ENCODE measurements at places on chromosomes 16 and 17. TPM values are rescaled to one million over a fixed set of nuclear protein-coding genes. Genes with fewer than 3 reads are reported as not detected.
A peak's percentile ranks its signal among the peaks of the same experiment; 100 is the strongest.

Gene DHRS7C
- total RNA-seq = not detected

Gene SGCA
- 0.49 TPM for total RNA-seq

Gene RASD1
- total RNA-seq = 12.9 TPM

Gene SLC13A2
- not detected for total RNA-seq

Gene GLTPD2
- not detected for total RNA-seq

GRCh38 chr17:79465681-79466025 is 145.2 kb downstream of the RBFOX3 start:
- no peaks in the 10 kb centered on the region for H3K4me1 ChIP-seq
- no peak overlapping the region for H3K4me3 ChIP-seq
- H3K36me3 ChIP-seq = no peaks in the 10 kb centered on the region
- DNase-seq = no peak

DNA sequence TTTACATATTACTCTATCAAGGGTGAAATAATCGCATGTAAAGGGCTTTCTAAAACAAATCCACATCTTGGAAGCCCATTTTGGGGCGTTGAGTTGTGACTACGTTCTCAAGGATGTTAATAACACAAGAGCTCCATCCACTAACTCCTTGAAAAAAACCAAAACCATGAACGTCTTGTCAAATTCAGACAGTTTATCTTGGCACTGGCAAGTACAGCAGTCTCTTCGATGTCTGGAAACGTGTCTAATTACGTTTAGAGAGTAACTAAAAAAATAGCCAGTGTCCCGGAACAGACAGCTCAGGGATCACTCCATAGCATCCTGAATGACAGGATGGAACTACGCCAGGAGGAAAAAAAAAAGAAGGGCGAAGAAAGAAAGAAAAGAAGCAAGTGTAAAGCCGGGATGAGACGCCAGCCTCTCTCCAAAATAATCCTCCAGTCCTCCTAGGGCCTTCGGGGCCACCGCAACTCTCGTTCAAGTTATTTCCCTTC is 954 bp downstream of the MYO1D start:
- H3K27me3 ChIP-seq = peaks cover 18% of the 10 kb centered on the region
- H3K4me3 ChIP-seq = peak overlapping the region; percentile 92
- peak overlapping the region; percentile 75 for H3K27ac ChIP-seq
- no peaks in the 10 kb centered on the region for H3K36me3 ChIP-seq
- no peak for DNase-seq
- H3K4me1 ChIP-seq = peaks cover 15% of the 10 kb centered on the region

DNA sequence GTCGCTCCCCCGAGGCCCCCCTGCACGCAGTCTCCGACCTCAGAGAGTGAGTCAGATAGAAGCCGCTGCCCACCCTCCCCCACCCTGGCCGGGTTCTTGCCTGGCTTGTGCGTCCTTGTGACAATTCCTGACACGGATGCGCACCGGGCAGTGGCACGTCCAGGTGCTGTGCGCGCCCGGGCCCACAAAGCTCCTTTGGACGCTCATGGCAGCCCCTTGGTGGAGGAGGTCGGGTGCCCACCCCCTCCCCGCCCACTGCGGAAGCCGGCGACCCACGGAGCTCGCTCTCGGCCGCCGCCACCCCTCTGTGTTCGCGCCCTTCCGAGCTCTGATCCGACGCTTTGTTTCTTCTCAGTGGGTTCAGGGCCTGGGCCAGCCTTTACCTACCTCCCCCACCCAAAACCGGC is 662 bp upstream of the TUBB3 start:
- H3K4me1 ChIP-seq = peaks cover 12% of the 10 kb centered on the region
- peaks cover 29% of the 10 kb centered on the region for H3K27me3 ChIP-seq
- no peak for DNase-seq
- no peaks in the 10 kb centered on the region for H3K36me3 ChIP-seq

DNA sequence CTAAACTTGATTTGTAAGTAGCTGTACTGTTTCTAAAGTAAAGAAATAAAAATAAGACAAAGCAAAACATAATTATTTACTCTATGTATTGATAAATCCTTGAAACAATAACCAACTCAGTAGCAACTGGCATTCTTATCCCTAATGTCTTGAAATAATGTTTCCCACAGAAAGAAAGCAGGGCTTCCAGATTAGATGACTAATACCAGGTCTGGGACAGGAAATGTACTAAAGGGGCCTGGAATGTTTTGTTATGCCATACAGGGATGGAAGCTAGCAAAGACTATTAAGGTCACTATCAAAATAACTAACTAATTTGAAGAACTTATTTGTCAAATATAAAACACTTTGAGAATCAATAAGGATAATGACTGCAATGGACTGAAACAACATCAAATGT is 82.1 kb downstream of the CFDP1 start:
- DNase-seq = no peak
- H3K4me1 ChIP-seq = no peaks in the 10 kb centered on the region
- H3K36me3 ChIP-seq = peaks cover 5% of the 10 kb centered on the region
- H3K4me3 ChIP-seq = no peak overlapping the region
- H3K27ac ChIP-seq = no peak overlapping the region
- no peaks in the 10 kb centered on the region for H3K27me3 ChIP-seq

GRCh38 chr16:86604436-86605193 is 26.3 kb downstream of the FOXL1 start:
- peak; percentile 43 for DNase-seq
- H3K27me3 ChIP-seq = peaks cover 8% of the 10 kb centered on the region
- peak overlapping the region; percentile 83 for H3K4me3 ChIP-seq
- H3K27ac ChIP-seq = peak overlapping the region; percentile 6
- H3K36me3 ChIP-seq = no peaks in the 10 kb centered on the region
- peaks cover 12% of the 10 kb centered on the region for H3K4me1 ChIP-seq

GRCh38 chr16:85994492-85995490 is 95.8 kb downstream of the IRF8 start:
- H3K4me1 ChIP-seq = peaks cover 45% of the 10 kb centered on the region
- H3K36me3 ChIP-seq = peaks cover 5% of the 10 kb centered on the region
- H3K27me3 ChIP-seq = no peaks in the 10 kb centered on the region
- H3K4me3 ChIP-seq = no peak overlapping the region

GRCh38 chr16:86783636-86784626 is 205.6 kb downstream of the FOXL1 start:
- H3K27me3 ChIP-seq = peaks cover 5% of the 10 kb centered on the region
- DNase-seq = no peak
- H3K36me3 ChIP-seq = no peaks in the 10 kb centered on the region
- H3K4me3 ChIP-seq = no peak overlapping the region

- H3K4me3 ChIP-seq = no peak overlapping the region
- no peak for DNase-seq
- H3K36me3 ChIP-seq = no peaks in the 10 kb centered on the region
- no peaks in the 10 kb centered on the region for H3K4me1 ChIP-seq
Observed at GRCh38 chr16:2499454-2499853, 14.3 kb upstream of the ATP6V0C start.

DNA sequence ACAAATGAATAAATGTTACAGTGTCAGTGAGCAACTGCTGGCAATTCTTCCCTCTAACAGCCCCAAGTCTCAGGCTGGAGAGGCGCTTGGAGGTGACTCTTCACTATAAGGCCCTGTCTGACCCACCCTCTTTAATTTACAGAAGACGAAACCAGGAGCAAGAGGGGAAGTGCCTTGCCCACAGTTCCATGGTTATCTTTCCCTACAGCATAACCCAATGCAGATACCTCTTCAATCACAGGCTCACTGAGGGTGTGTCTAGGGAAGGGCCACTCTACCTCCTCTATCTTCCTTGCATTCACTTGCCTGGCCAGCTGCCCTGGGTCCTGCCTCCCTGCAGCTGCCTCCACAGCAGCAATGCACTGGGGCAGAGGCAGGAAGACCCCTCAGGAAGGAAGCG is 9.6 kb upstream of the N4BP1 start:
- DNase-seq = no peak
- H3K4me1 ChIP-seq = peaks cover 66% of the 10 kb centered on the region
- no peak overlapping the region for H3K27ac ChIP-seq
- no peak overlapping the region for H3K4me3 ChIP-seq
- no peaks in the 10 kb centered on the region for H3K36me3 ChIP-seq

DNA sequence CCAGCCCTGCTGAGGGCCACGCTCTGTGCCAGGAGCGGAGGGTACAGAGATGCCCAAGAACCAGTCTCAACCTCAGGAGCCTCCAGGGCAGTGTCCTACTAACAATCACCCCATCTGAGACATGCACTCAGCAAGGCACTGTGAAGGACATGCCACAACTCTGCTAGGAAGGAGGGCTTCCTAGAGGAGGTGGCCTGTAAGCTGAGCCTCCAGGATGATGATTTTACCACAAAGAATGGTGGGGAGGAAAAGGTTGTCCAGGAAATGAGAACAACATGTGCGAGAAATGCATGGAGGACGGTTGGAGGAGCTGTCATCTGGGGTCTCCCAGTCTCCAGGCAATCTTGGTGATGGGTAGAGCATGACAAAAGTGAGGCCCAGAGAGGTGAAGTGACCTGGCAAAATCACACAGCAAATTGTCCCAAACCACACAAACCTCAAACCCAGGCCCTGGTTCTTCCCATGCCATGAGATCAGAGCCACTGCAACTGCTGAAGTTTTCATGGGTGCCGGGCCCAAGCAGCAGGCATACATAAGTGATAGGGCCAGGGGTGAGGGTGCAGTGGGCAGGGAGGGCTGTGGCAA is 30.5 kb downstream of the CNGB1 start:
- no peaks in the 10 kb centered on the region for H3K36me3 ChIP-seq
- DNase-seq = no peak
- H3K4me3 ChIP-seq = no peak overlapping the region
- H3K4me1 ChIP-seq = no peaks in the 10 kb centered on the region
- no peak overlapping the region for H3K27ac ChIP-seq

DNA sequence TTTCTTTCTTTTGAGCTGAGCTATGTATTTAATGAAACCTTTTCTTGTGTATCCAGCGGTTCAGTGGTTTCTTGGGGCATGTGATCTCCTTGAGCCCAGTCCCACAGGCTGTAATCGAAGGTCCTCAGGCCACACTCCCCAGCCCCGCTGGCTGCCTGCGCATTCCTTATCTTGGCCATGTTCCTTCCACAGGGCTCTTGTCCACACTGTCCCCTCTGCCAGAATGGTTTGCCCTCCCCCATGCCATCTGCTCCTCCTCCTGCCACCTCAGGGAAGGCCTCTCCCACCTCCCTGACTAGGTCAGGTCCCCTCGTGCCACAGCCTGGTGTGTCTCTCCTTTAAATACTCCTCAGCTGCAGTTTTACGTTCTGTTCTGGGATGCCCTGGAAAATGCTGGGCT is 12.1 kb upstream of the NLRC5 start:
- no peak overlapping the region for H3K27ac ChIP-seq
- DNase-seq = no peak
- H3K27me3 ChIP-seq = no peaks in the 10 kb centered on the region

DNA sequence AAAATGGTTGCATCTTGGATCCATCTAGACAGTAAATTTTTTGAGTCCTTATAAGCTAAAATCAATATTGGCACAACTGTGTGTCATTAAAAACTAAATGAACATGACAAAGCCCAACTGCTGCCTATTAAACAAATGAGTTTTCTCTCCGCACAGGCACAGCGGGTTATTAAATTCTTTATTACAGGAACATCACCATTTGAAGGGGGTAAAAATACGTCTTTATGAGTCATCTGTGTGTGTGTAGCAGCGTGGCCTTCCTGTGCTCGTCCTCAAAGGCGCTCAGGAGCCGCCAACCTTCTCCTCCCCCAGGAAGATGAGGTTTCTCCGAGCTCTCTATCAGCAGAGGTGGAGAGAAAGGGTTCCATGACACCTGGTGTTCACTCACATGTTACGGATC is 62.6 kb upstream of the SDK2 start:
- DNase-seq = no peak
- peaks cover 7% of the 10 kb centered on the region for H3K4me1 ChIP-seq
- peaks cover 6% of the 10 kb centered on the region for H3K27me3 ChIP-seq
- no peaks in the 10 kb centered on the region for H3K36me3 ChIP-seq
- H3K4me3 ChIP-seq = no peak overlapping the region

DNA sequence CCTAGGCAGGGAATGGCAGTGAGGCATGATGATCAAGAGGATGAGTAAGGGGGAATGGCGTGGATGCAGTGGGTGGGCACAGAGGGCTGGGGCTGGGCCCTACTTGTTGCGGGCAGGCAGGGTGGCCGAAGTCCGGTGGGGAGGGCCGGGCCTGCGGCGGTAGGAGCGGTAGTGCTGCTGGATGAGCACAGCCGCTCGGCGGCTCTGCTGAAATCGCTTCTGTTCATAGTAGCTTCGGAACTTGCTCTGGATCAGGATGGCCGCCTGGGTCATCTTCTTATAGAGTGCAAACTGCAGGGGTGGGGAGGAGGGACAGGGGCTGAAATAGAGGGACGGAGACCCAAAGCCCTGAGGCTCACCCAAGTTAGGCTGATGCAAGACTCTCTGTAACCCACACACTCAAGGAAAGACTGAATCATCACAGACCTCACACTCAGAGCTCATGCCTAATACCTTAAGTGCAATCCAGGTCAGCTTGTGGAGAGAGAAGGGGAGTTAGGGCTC is 1.5 kb upstream of the SPAG7 start:
- H3K27me3 ChIP-seq = no peaks in the 10 kb centered on the region
- no peak overlapping the region for H3K27ac ChIP-seq
- H3K4me3 ChIP-seq = no peak overlapping the region
- no peak for DNase-seq
- peaks cover 43% of the 10 kb centered on the region for H3K36me3 ChIP-seq

DNA sequence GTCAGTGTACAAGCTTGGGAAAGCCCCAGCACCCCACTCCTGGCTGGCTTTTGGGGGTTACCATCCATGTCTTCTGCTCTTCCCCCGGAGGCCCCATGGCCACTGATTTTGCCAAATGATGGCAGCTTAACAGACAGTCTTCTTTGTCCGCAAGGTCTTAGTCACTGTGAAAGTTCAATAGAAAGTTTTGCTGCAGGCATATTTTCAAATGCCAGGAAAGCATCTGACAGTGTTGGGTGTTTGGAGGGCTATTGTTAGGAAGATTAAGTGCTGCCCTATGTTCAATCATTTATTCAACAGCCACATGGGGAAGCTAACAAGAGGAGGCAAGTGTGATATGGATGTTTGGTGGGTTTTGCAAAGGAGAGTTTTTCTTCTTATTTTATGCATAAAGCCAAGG is 122.4 kb downstream of the TOX3 start:
- H3K36me3 ChIP-seq = no peaks in the 10 kb centered on the region
- DNase-seq = no peak
- no peak overlapping the region for H3K4me3 ChIP-seq
- no peaks in the 10 kb centered on the region for H3K4me1 ChIP-seq

GRCh38 chr16:67726106-67727034 is 7.3 kb upstream of the GFOD2 start:
- peaks cover 30% of the 10 kb centered on the region for H3K36me3 ChIP-seq
- H3K27me3 ChIP-seq = no peaks in the 10 kb centered on the region
- no peak overlapping the region for H3K27ac ChIP-seq
- DNase-seq = no peak
- H3K4me1 ChIP-seq = no peaks in the 10 kb centered on the region

DNA sequence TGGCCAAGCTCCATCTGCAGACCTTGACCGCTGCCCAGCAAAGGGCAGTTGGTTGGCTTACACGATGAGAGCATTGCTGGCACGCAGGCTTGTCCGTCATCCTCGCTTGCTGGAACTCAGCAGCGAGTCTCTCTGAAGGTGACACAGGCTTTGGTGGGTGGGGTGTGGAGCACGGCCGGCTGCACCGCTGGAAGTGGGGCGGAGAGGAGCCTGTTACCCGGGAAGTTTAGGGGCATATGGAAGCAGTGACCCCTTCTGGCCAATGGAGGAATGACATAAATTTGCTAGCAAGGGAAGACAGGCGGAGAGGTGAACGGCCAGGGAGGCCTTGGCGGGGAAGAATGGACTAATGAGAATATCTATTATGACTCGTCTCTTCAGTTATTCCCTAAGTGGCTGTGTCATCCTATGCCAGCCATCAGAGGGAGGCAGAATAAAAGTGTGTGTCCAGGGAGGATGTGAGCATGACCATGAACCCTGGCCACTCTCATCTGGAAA is 65.9 kb upstream of the SDK2 start:
- peaks cover 7% of the 10 kb centered on the region for H3K4me1 ChIP-seq
- no peak overlapping the region for H3K4me3 ChIP-seq
- H3K27ac ChIP-seq = no peak overlapping the region
- H3K36me3 ChIP-seq = no peaks in the 10 kb centered on the region
- DNase-seq = peak; percentile 48
- H3K27me3 ChIP-seq = peaks cover 6% of the 10 kb centered on the region
